ENCODE measurements at places on chromosomes 3 and 15. TPM values are rescaled to one million over a fixed set of nuclear protein-coding genes. Genes with fewer than 3 reads are reported as not detected.

DNA sequence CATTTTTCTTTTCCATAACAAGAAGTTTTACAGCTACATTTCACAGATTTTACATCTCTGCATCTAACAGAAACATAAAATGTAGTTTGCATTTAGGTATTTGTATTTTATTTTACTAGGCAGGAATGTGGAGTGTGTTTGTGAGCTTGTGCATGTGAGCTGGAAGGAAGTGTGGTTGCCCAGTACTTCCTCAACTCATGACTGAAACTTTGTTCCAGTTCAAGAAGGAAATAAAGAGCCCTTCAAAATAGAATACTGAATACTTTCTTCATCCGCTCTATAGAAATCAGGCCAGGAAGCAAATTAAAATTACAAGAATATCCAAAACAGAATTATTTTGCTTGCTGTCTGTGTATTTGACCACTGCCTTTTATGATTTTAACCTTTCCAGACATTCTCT is 81.3 kb downstream of the CHL1 start:
- no peak for DNase-seq

Gene STRIT1
- polyA plus RNA-seq: 49.3 TPM

DNA sequence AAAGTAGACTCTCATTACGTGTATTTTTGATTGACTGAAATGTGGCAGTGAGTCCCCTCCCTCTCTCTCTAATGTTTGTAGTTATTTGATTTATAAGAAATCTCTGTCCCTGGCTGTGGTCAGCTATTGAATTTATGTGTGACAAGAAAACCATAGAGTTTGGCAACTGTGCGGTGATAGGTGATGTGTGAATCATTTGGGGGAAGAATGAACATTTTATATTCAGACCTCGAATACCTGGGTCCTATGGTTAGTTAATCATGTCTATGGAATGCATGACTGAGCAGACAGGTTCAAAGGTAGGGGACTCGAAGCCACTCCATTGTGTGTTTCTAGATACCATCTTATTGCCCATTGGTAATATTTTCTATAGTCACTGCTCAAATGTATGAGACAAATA is 712.1 kb downstream of the MECOM start:
- DNase-seq: no peak

DNA sequence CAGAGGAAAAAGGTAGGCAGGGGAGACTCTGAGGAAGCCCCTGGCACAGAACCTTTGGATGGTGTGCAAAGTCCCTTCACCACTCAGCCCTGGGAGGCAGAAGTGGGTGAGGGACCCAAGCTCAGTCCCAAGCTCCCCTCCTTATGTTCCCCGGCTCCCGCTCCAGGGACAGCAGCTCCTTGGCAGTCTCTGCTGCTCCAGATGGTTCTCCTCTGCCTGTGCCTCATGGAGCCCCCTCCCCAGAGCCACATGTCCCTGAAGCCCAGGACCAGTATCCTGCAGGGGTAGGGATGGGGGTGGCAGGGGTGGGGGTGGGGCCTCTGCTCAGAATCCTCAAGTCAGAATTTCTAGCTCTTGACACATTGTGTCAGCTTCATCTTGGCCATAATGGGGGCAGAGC is 8.0 kb upstream of the CAMKV start:
- DNase-seq: no peak
